Ecto neural progenitor cell (in vitro differentiated cells): ENCODE measurements at places on chromosomes 6 and 20.
A peak's percentile ranks its signal among the peaks of the same experiment; 100 is the strongest.

- peak; percentile 56 for DNase-seq
Measured at GRCh38 chr6:29887330-29887818, 55.0 kb upstream of the HLA-A start.

GRCh38 chr6:91483415-91484105, 896.7 kb upstream of the MAP3K7 start:
- DNase-seq: no peak

- peak; percentile 34 for DNase-seq
Measured at GRCh38 chr6:35086636-35087360, 54.3 kb downstream of the TCP11 start.

- no peak for DNase-seq
Measured at GRCh38 chr6:126117251-126117650, 130.9 kb downstream of the TRMT11 start.

DNA sequence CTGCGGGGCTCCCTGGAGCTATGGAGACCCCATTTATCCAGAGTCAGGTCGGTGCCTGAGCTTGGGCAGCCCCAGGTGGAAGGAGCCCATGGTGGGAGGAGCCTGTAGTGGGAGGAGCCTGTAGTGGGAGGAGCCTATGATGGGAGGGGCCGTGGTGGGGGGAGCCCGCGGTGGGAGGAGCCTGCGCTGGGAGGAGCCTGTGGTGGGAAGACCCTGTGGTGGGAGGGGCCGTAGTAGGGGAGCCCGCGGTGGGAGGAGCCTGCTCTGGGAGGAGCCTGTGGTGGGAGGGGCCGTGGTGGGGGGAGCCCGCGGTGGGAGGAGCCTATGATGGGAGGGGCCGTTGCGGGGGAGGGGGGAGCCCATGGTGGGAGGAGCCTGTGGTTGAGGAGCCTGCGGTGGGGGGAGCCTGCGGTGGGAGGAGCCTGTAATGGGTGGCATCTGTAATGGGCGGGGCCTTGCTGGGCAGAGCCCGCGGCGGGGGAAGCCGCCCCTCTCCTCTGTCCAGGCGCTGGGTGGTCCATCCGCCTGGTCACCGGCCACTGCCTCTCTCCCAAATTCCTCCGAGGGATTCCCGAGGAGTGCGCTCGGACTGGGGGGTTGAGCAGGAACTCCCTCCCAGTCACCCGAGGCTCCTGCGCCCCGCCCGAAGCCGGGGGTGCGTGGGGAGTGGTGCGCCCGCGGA, 567 bp upstream of the FNDC11 start:
- peak; percentile 98 for DNase-seq

DNA sequence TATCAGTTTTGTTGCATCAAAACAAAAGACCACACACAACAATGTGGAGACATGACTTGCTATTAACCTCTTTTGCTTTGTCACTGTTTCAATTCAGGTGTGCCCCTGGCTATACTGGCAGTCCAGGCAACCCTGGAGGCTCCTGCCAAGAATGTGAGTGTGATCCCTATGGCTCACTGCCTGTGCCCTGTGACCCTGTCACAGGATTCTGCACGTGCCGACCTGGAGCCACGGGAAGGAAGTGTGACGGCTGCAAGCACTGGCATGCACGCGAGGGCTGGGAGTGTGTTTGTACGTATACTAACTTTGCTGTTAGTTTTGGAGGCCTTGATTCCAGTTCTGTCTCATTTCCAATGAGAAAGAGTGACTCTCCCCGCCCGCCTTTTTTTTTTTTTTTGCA, 356.9 kb downstream of the ARHGAP18 start:
- no peak for DNase-seq
